ENCODE measurements at places on chromosomes 16 and 17.

DNA sequence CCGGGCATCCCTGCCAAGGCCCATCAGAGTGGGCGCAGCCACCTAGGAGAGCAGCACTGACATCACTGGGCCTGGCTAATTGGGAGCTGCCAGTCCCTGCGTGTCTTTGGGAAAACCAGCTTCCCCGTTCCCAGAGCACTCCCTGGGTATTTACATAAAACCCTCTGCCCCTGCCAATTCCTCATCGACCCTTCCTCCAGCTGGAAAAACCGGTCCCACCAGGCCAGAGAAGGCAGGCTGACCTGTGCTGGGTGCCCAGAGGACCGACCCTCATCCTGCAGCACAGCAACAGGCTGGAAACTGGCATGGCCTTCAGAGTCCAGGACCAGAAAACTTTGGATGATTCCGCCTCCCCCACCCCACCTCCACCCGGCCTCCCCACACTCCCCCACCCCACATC is 8.2 kb upstream of the FOXN1 start:
- no peak for DNase-seq

- DNase-seq, result no peak
Measured at GRCh38 chr17:53390575-53390974, 432.2 kb upstream of the KIF2B start.

DNA sequence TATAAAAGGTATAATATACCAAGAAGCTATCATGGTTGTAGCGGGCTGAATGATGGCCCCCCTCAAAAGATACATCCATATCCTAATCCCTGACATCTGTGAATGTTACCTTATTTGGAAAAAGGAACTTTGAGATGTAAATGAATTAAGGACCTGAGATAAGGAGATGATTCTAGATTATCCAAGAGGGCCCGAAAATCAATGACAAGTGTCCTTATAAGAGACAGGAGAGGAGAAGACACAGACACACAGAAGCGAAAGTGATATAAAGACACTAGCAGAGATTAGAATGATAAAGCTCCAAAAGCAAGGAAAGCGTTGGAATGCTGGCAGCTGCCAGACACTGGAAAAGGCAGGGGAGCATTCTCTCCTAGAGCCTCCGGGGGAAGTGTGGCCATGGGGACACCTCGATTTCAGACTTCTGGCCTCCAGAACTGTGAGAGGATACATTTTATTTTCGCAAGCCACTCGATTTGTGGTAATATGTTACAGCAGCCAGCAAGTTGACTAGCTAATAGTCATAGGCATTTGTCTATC is 12.5 kb upstream of the GP1BA start:
- DNase-seq, result no peak

DNA sequence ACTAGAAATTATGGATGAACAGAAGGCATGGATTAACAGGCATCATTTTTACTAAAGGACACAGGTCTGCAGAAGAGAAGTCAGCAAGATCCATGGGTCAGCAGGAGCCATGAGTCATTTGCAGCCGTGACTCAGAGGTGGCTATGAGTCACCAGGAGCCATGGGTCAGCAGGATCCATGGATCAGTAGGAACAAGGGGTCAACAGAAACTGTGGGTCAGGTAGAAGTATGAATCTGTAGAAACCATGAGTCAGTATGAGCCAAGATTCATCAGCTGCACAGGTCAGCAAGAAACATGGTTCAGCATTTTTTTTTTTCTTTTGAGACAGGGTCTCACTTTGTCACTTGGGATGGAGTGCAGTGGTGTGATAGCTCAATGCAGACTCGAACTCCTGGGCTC is 58.2 kb upstream of the HS3ST4 start:
- no peak for DNase-seq

DNA sequence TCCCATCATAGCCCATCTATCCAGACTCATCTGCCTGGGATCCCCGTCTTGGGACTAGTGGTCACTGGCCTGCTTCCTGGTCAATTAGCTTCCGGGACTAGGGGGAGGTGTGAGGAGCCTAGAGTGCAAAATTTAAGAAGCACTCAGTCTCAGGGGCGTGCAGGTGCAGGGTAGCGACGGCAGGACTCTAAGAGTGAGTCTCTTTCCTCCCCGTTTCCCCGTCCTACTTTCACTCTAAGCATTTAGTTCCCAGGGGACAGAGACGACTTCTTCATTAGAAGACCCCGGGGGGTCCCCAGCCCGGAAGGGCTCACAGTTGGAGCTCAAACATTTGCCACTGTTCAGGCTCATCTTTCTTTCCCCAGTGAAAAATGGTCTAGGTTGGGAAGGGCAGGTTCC is 677 bp upstream of the ZNHIT3 start:
- DNase-seq, result no peak

DNA sequence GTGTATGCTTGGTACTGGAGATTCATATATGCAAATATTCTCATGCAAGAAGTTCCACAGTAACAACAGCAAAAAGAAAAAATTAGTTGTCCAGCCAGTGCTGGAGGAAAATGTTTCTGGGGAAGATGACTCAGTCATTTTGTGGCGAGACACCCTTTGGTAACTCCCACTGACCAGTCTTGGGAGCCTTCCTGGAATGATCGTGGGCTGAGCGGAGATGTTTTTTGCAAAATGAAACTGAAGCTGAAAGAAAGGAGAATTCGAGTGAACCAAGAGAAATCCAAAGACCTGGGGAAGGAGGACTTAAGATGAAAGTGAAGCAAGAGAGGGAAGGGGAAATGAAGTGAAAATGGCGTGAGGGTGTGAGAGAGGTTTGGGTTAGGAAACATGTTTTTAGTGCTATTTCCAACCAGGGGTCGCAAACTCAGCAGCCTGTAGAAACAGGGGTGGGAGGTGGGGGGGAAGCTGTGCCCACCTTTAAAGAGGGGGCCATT is 5.2 kb downstream of the ITPRIPL2 start:
- DNase-seq, result no peak

DNA sequence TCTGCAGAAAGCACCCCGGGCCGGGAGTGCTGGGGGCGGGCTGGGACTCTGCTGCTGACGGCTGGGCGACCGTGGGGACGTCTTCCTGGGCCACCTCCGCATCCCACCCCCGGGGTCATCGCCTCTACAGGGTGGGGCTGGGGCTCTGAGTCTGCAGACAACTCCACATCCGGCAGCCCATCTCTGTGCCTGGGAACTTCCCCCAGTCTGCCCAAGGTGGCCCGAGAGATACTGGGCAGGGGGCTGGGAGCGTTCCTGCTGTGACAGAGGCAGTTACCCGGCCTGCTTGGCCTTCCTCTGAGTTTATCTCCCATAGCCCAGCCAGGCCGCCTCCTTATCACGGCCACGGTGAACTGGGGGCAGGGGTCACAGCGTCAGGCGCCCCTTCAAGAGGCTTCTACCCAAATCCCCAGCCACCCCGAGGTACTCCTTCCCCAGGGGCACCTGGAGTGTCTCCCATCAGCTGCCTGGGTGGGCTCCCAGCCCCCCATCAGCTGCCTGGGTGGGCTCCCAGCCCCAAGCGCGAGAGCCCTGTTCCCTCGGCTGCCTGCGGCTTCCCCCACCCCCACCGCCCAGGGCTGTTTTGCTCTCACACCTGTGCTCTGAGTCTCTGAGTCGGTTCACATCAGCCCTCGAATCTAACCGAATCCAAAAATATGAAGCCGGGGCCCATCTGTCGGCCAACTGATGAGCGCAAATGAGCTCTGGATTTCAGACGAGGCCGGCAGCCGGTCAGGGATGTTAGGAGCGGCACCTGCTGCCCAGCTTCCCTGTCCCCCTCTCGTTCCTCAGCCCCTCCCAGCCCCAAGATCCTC is 15.6 kb upstream of the CBFA2T3 start:
- peak; percentile 40 for DNase-seq

DNA sequence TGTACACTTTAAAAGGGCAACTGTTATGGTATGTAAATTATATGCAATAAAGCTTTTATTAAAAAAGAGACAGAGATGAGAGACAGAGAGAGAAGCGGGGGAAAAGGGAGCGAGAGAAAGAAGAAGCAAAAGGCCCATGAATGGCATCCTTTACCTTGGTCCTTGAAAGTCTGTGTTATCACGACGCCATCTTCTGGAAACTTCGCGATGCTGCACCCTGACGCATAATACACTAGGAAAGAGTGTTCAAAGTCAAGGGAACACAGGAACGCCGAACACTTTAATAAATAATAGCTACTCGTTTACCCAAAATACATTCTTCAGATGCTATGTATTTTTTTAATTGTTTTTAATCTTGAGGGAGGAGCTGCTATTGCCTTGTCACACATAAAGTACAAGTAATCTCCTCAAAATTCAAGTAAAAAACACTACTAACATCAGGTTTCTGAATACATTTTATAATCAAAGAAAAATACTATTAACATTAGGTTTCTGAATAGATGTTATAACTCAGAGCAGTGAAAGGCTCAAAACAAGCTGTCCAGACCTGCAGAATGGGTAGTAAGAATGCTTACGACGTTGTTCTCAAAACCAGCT is 23.0 kb upstream of the SLC38A8 start:
- peak; percentile 43 for DNase-seq

DNA sequence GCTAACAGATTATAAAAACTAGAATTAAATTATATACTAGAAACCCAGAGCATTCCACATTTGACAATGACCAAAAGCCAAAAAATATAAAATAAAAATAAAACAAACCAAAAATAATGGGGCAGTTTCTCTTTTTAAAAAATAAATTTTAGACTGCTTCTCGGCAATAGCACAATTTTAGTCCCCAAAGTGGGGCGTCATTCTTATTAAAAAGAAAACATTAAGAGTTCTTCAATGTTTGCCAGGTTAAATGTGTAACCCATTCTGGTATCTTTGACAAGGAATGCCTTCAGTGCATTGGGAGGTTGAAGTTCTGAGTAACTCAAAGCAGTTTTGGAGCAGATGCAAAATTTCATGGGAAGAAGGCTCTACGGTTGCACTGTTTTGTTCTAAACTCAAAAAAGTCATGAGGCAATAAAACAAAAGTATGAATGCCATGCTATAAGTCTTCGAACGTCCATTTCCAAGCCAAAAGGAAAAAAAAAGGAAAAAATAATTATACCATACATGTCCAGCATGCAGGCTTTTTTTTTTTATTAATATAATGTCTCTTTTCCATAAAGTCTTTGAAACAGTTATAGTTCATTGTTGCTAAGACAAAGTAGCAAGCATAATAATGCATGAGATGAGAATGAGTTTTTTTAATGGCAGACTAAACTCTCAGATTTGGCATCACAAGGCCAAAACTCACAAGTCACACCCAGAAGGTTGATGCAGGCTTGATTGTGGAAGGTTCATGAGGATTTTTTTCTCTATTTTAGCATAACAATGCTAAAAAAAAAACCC is 3.1 kb downstream of the MAF start:
- DNase-seq, result no peak

DNA sequence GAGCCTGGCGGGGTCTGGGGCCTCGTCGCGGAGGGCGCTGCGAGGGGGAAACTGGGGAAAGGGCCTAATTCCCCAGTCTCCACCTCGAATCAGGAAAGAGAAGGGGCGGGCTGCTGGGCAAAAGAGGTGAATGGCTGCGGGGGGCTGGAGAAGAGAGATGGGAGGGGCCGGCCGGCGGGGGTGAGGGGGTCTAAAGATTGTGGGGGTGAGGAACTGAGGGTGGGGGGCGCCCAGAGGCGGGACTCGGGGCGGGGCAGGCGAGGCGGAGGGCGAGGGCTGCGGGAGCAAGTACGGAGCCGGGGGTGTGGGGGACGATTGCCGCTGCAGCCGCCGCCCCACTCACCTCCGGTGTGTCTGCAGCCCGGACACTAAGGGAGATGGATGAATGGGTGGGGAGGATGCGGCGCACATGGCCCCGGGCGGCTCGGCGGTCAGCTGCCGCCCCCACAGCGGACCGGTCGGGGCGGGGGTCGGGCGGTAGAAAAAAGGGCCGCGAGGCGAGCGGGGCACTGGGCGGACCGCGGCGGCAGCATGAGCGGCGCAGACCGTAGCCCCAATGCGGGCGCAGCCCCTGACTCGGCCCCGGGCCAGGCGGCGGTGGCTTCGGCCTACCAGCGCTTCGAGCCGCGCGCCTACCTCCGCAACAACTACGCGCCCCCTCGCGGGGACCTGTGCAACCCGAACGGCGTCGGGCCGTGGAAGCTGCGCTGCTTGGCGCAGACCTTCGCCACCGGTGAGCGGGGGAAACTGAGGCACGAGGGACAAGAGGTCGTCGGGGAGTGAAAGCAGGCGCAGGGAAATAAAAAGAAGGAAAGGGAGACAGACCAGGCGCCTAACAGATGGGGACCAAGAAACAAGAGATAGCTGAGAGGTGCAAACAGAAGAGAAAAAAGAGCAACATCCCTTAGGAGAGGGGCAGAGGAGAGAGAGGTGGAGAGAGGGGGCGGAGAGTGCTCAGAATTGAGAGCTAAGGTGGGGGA is at the start of gene PNMT:
Gene PNMT (plus strand): TSS at position 509 of the 980 bp plus-strand sequence. CDS start 23 bp downstream, at position 532.
- DNase-seq, result peak; percentile 22

GRCh38 chr16:79752396-79752795 is 151.9 kb upstream of the MAF start:
- no peak for DNase-seq

GRCh38 chr17:63445954-63446752 is at the start of gene CYB561:
TSS of gene CYB561 (minus strand) at chr17:63446306. CDS start at chr17:63437547, 8,759 bp downstream.
- no peak for DNase-seq

GRCh38 chr16:596736-597060 is 6.8 kb downstream of the RAB40C start:
- DNase-seq, result no peak

- no peak for DNase-seq
Measured at GRCh38 chr16:47574091-47575054, 113.2 kb downstream of the PHKB start.

GRCh38 chr17:44105941-44106340 is 17.5 kb downstream of the HDAC5 start:
- DNase-seq, result no peak

DNA sequence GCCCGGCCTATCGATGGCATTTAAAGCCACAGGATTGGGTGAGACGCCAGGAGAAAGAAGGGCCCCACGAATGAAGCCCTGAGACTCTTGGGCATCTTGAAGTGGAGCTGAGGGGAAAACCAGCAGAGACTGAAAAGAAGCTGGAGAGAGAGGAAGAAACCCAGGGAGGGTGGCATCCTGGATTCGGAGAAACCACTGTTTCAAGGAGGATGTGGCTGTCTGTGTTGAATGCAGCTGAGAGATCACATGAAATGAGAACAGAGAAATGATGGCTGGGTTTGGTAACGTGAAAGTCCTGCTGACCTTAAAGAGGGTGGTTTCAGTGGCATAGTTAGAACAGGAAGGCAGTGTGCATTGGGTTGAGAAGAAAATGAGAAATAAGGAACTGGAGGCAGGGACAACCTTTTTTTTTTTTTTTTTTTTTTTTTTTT is 3.8 kb downstream of the TNFSF12 start:
- DNase-seq, result no peak

GRCh38 chr17:57356153-57356718 is 99.9 kb downstream of the MSI2 start:
- no peak for DNase-seq

DNA sequence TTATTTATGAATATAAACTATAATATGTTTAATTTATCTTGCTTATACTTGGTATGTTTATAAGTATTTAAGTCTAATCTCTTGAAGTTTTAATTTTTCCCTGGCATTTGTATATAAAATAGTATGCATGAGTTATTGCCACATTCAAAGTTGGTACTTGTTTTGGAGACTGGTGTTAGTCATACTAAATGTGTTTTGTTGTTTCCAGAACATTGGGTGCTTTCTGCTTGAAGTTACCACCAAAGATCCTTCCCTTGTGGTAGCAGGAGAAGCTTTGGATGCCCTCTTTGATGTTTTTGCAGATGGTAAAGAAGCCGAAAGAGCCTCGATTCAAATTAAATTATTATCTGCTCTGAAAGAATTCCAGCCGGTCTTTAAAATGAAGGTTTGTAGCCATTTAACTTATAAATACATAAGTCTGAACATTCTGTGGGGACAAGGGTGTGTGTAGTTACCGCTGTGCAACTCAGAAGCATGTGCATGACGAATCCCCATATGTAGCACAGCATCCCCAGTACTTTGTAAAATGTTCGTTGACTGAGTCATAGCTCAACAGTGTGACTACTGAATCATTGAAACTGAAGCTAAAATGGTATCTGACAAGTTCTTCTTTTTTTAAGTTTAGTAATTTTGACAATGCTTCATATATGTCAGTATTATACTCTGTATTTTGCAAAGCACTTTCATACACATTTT is 36.4 kb downstream of the HEATR3 start:
- no peak for DNase-seq

Measured in NCI-H1694 treated with DMSO at 0.1 percent for 48 hours (cell line).